GM12892 (cell line): ENCODE measurements at places on chromosomes 6 and 20.

GRCh38 chr6:97440590-97441176 is 157.7 kb upstream of the MMS22L start:
- DNase-seq: no peak

- DNase-seq: no peak
These were observed 154.8 kb downstream of the PDSS2 start for GRCh38 chr6:107304421-107305025.

DNA sequence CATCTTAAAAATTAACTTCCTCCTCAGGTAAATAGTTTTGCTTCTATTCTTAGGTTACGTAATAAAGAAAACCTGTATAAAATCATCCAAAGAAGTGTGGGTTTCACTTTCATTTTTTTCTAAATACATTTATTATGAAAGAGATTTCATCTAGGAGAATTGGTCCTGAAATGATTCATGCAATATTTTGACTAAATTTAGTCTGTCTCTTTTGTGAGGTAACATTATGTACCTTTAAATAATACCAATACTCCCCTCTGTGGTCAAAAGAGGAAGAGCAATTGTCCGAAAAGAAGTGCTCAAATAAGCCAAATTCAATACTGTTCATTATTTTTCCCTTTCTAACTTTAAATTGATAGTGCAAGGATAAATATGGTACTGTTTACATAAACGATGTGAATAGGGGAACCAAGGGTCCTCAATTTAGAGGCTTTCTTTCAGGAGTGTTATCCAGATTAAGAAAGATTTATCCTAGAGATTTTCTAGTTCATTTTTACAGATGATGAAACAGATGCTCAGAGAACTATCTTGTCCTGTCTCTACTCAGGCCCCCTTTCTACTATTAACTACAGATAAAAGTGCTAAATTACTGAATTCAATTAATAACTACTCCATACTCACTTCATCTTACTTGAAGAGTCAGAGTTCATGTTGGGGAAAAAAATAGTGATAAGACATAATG is 26.2 kb downstream of the CYP39A1 start:
- DNase-seq: no peak

DNA sequence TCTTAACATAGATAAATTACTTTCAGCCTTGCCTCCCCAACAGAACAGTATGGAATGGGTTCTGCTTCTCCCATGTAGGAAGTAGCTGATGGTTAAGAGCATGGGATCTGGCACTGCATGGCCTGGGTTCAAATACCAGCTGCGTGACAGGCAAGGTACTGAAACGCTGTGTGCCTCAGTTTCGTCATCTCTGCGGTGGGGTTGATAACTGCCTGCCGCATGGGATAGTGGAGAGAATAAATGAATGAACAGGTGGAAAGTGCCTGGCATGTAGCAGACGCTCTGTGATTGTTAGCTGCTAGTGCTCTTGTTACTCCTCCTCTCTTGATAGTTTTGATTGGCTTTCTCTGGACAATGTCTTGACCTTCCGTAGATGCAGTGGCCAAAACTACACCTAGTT is 213.3 kb downstream of the ZDHHC14 start:
- no peak for DNase-seq

DNA sequence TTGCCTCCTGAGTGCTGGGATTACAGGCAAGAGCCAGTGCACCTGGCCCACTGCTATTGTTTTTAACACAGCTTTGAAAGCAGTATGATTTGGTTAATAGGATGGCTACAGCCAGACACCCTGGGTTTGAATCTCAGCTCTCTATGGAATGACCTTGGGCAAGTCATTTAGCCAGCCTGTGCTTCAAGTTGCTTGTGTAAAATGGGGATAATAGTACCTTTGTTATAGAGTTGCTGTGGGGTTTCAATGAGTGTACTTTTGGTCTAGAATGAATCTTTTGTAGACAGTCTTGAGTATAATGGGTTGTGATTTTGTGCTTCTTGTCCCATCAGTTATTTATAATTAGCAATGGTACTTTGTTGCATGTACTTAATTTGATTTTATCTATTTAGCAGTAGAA is 70.9 kb downstream of the JARID2 start:
- DNase-seq: no peak

- no peak for DNase-seq
These were observed 55.9 kb upstream of the ID4 start for GRCh38 chr6:19781269-19781668.

DNA sequence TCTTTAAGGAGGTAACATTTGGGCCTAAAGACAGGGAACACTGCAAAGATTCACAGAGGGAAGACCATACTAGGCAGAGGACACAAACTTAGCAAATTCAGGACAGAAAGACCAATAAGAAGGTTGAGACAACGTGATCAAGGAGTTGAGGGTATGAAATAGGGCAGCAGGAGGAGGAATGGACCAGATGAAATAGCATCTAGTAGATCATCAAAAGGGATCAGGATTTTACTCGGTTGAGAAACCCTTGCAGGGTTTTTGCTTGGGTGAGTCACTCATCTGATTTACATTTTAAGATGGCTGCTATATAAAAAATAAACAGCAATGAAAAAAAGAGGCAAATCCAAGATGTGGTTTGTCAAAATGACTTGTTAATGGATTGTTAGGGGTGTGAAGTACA is 4.7 kb downstream of the BCLAF1 start:
- DNase-seq: no peak

DNA sequence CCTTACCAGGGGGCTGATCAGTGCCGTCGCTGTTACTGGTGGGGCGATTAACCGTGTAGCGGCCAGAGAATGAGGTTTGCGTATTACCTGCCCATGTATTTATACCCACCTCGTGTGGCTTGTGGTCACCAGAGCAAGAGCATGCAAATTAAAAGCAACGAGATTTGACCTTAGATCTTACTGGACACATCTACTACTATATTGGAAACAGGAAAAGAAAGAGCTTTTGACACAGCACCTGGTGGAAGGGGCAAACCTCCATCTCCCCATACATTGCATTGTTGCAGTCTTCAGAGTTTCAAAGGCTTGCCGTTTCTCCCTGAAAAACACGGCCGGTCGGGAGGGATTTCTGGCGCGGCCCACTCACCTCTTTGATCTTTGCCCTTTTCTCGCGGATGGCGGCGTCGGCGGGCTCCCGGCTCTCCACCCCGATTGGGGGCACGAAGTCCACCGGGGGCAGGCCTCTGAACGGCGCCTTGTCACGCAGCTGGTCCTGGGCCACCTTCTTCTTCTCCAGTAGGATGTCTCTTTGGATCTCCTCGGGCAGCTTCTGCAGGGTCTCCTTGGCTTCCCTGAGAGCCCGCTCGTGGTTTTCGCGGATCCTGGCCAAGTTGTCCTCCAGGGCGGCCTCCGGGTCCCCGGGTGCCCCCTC is 1.3 kb downstream of the MAN1A1 start:
- DNase-seq: peak; percentile 12

- DNase-seq: no peak
These were observed 235.7 kb upstream of the ZNF217 start for GRCh38 chr20:53829255-53829723.

- DNase-seq: no peak
These were observed 1.4 kb upstream of the BPIFB6 start for GRCh38 chr20:33030076-33030475.

- DNase-seq: no peak
These were observed 10.0 kb downstream of the TRAM2 start for GRCh38 chr6:52566853-52567279.

DNA sequence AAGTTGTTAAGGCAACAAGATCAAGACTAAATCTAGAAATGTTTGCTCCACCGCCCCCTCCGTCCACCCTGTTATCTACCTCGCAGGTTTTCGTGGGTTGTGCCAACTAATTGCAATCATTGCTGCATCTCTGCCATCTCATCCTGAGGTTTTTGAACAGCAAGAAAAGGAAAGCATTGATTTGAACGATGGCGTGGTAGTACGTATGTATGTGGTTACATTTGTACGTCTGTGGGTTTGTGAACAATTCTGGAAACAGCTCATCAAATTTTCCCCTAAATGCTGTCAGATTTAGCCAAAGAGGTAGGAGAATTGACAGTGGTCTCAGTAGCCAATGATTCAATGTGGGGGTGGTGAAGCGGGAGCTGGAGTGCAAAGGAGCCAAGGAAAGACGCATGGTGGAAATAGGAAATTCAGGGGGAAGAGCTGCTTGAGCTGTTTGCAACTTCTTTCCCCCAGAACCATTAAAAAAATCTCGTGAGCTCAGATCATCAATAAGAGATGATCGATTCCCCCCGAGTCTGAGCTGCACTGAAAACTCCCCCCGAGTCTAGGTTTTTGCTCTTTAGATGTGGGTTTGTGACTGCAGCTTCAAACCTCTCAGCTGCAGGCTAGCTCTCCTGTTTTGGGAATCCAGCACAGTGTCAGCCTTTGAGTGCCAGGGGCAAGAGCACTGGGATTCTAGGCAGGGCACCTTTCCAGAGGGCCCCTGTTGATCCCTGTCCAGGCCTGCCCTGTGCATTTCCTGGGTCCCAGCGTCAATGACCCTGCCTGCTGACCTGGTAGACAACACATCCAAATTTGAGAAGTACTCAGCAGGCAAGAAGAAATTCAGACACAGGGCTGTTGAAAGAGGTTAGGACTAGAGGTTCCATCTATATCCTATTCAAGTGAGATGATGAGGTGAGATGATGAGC is 72.6 kb upstream of the LY86 start:
- no peak for DNase-seq

DNA sequence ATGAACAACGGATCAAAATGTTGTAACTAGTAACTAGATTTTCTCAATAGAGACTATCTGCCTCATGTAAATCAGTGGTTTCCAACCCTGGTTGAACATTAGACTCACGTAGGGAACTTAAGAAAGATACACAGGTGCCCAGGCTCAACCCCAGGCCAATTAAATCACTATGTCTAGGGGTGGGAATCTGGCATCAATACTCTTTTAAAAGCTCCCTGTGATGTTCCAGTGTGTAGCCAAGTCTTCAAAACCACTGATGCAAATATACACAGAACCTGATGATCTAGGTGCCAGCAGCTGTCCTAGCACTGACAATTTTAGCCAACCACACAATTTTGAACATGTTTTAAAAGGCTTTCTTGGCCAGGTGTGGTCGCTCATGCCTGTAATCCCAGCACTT is 128.7 kb downstream of the TBC1D32 start:
- DNase-seq: no peak

- no peak for DNase-seq
These were observed 17.6 kb downstream of the WRNIP1 start for GRCh38 chr6:2782825-2783187.

DNA sequence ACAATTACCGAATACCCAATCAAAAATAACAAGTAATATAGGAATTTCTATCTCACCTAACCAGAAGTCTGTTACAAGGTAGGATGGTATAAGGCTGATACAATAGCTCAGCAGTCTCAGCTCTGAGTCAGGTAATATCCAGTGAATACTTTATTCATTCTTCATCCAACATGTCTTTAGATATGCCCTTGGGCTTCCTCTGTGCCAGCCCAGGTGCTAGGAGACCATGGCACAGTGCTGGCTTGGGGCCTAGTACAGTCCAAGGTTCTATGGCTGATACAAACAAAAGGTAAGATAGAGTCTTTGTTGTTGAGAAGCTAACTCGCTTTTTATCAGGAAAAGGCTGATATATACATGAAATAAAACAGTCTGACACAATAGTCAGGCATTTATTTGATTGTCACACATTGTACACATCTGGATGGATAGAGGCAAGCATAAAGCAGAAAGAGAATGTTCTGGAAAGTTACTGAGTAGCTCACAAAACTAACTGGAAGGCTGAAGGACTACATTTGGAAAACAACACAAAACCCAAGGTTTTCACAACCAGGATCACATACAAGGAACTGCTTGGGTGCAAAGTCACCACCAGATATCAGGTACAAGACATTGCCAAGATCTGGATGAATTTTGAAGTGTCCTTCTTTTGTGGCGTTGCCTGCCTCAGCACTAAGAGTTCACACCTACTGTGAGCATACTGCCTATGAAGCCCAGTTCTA is 110.4 kb upstream of the SCAF8 start:
- no peak for DNase-seq

- DNase-seq: no peak
These were observed 501.1 kb upstream of the JAG1 start for GRCh38 chr20:11174861-11175260.

GRCh38 chr20:49935746-49936152 is 448 bp upstream of the RNF114 start:
- no peak for DNase-seq

DNA sequence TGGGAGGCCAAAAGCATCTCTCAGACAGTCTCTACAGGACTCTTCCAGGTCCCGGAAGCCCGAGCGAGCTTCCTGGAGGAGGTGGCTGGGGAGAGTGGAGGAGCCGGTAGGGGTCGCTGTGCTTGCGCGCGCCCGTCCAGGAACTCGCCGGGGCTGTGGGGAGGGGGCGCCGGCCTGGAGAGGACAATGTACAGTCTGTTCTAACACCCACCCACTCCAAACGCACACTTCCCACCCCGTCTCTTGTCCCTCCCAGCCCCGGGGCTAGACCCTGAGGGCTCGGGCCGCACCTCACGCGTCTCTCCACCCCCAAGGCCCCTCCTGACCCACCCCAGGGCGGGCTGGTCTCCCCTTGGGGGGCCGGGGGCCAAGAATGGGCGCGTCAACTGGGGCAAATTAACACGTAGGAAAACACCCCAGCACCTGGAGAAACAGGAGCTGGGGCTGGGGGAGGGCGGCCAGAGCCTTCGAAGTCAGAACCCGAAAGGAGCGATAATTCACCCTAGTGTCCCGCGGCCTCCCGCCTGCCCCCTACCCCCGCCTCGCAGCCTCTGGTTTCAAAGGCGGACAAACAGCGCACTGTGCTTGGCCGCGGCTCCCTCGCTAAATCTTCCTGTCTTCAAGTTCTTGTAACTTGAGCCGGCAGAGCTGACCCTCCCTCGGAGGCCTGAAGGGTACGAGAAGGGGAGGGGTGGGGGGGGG is 103.2 kb upstream of the FOXP4 start:
- DNase-seq: no peak

GRCh38 chr20:60573003-60573680 is 614.9 kb downstream of the CDH26 start:
- no peak for DNase-seq

GRCh38 chr6:53483423-53484353 is 61.2 kb downstream of the GCLC start:
- no peak for DNase-seq

DNA sequence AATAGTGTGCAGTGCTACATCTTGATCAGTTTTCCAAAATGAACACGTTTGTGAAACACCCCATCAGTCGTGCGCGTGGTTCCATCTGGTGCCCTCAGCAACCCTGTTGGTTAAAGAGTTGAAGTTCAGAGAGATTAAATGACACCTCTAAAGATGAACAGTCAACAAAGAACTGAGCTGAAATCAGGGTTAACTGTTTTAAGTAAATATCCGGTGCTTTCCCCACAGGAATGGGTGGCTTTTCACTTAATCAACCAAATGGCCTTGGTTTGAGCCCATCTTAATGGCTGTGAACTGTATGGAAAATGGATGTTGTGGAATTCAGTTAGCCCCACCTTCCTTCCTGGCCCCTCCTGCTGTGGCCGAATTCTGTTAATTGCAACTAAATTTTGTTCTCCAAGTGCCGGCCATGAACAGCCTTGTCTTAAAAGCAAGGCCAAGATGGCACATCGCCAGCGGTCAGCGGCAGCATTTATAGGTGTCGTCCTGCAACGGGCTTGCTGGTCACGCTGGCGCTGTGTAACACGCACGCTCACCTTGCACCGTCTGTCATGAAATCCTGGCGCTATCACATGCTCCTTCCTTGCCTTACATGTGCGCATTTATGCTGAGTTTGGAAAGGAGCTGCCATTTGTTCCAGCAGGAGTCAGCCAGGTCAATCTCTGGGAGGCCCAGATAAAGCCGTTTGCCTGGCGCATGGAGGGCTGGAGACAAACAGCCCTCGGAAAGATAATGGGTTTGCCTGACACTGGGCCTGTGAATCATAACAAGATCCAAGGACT is 164.5 kb downstream of the ERMARD start:
- no peak for DNase-seq
